ENCODE measurements at places on chromosomes 11 and 22.

GRCh38 chr22:41563051-41563711 lies 2.4 kb downstream of the CSDC2 start:
- no peak for DNase-seq

GRCh38 chr11:73141309-73142127 lies 600 bp downstream of the FCHSD2 start:
- DNase-seq, result peak; percentile 49

DNA sequence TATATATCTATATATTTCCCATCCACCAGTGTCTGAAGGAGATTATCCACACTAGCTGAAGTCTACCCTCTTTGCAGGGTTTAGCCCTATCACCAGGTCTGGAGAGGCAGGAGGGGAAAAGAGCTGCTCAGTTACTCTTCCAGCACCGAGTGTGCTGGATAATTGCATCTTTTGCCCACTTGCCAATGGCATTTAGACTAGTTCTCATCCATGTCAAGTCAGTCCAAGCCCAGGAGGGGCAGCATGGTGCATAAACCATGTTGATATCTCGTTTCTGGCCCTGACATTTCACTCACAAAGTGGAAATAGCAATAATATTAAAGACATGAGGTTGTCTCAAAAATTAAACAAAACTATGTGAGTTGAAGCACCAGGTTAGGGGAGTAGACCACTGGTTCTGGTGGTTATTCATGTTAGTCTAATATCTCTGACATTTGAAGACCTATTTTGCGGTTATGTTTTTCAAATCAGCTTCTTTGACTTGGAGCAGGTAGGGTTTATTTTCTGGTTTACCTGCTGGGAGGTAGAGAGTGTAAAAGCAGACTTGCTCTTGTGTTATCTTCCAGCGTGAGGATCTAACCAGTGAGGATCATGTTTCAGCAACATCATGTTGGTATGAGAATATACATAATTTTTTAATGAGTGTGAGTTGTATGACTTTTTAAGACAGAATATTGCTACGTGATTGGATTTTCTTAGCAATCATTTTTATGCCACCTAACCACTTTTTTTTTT lies 273.2 kb upstream of the KIRREL3 start:
- no peak for DNase-seq

DNA sequence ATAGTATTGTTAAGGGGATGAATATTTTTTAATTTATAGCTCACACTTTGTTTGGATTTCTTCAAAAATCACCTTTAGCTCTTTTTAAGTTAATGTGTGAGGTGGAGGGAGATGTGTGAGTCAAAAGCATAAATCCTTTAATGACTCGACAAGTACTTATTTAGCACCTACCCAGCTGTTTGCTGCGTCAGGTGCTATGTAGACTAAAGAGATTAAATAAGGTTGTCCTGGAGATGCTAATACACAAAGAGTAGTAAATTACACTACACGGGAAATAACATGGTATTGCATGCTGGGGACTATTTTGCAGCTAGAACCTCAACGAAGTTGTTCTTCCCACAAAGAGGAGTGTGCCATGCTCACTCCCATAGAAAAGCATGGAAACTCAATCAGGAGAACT lies 583.3 kb upstream of the TENM4 start:
- DNase-seq, result no peak

DNA sequence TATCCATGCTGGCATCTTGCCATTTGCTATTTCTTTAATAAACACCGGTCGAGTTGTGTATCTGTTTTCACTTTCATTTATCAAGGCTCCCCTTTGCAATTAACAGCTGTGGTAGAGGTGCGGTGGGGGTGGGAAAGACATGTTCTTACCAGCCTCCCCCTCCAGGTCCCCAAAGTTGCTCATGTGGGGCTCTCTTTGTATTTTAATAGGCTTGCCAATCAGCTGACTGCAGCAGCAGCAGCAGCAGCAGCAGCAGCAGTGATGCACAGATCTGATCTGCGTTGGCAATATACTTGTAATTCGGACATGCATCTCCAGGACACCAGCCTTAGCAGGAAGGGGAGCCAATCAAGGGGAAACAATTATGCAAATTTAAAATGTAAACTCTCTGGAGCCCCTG lies 40.3 kb upstream of the E2F8 start:
- DNase-seq, result no peak

GRCh38 chr11:83355391-83355790 lies 69.2 kb upstream of the CCDC90B start:
- DNase-seq, result no peak

DNA sequence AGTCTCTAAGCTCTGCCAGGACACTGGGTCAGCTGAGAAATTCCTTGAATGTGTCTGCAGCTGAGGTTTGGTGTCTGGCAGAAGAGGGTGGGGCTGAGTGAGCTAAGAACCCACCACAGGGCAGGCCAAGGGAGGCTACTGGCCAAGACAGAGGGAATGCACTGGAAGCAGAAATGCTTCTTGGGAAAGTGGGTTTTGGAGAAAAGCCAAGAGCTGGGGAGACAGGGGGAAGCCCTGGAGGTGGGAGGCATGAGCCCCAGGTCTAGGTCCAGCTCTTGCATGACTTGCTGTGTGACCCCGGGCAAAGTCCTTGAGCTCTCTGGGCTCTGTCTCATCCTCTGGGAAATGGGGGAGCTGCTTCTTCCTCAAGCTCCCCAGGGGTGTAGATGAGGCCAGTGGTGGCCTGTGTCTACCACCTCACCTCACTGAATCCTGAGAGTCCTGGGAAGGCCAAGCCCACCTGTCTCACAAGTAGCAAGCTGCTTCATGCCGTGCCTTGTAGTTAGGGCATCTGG lies 2.3 kb downstream of the MMP11 start:
- DNase-seq, result no peak

DNA sequence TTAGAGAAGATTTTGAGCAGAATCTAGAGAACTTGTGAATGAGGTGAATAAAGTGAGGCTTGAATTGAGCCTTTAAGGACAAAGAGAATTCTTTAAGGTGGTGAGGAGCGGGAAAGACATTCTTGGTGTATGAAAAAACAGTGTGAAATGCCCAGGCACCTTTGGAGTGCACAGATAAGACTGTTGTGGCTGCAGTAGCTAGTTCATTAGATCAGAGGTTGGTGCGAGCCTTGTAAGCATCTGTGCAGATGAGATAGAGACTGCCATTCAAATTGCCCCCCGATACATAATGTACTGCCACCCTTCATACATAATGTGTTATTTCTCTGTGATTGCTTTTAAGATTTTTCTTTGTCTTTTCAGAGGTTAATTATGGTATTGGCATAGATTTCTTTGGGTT lies 31.3 kb downstream of the ATXN10 start:
- no peak for DNase-seq
